CD8-positive, alpha-beta memory T cell (primary cell): ENCODE measurements at places on chromosomes 7 and 10. TPM values are rescaled to one million over a fixed set of nuclear protein-coding genes. Genes with fewer than 3 reads are reported as not detected.

DNA sequence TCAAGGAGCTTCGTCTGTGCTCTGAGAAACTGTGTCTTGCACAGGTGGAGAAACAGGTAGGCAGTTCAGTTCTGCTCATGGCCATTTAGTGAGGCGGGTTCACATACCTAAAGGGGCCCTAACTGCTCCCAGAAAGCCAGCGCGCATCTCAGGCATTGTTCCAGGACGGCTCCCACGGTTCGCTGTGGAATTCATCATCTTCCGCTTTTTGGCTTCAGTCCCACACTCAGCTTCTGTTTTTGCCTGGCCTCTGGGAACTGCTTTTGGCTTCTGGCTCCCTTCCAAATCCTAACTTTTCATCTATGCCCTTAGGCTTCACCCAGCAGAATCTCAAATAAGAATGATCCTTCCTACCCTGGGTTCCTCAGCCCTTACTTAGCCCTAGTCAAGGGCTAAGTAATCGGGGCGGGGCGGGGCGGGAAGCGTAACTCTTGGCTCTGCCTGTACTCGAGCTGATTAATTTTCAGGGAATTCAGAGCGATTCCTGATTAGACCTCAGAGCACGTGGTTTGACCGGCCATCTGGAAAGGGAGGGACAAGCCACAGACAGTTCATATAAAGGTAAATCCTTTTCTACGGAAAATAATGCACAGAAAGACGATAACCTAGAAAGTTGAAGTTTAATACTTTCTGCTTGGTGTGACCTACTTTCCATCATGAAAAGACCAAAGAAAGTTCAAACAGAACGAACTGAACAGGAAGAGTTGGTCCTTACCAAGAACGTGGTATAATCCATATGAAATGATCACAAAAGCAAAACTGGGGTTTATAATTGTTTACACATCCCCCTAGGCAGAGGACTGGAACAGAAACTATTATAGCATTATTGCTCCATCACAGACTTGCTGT, 105.7 kb downstream of the ST8SIA6 start:
- H3K27me3 ChIP-seq: no peaks in the 10 kb centered on the region
- no peaks in the 10 kb centered on the region for H3K36me3 ChIP-seq
- H3K27ac ChIP-seq: no peak overlapping the region
- H3K4me1 ChIP-seq: no peaks in the 10 kb centered on the region

Gene GLI3
- total RNA-seq: 0.46 TPM

GRCh38 chr7:114956702-114957101, 34.8 kb downstream of the MDFIC start:
- no peak overlapping the region for H3K4me3 ChIP-seq
- H3K27me3 ChIP-seq: no peaks in the 10 kb centered on the region
- H3K36me3 ChIP-seq: no peaks in the 10 kb centered on the region
- peaks cover 19% of the 10 kb centered on the region for H3K4me1 ChIP-seq
- H3K27ac ChIP-seq: no peak overlapping the region

Gene LRMDA
- not detected for total RNA-seq

GRCh38 chr7:5497295-5498103, 73.9 kb upstream of the TNRC18 start:
- no peaks in the 10 kb centered on the region for H3K27me3 ChIP-seq
- H3K4me3 ChIP-seq: no peak overlapping the region
- no peak for DNase-seq
- peaks cover 19% of the 10 kb centered on the region for H3K4me1 ChIP-seq
